NCI-H69 (cell line): ENCODE measurements at places on chromosomes 2 and 18.

- DNase-seq: no peak
Measured at GRCh38 chr2:205527801-205528200, 154.5 kb upstream of the NRP2 start.

GRCh38 chr2:42504364-42505230 is 10.8 kb upstream of the KCNG3 start:
- DNase-seq: no peak

DNA sequence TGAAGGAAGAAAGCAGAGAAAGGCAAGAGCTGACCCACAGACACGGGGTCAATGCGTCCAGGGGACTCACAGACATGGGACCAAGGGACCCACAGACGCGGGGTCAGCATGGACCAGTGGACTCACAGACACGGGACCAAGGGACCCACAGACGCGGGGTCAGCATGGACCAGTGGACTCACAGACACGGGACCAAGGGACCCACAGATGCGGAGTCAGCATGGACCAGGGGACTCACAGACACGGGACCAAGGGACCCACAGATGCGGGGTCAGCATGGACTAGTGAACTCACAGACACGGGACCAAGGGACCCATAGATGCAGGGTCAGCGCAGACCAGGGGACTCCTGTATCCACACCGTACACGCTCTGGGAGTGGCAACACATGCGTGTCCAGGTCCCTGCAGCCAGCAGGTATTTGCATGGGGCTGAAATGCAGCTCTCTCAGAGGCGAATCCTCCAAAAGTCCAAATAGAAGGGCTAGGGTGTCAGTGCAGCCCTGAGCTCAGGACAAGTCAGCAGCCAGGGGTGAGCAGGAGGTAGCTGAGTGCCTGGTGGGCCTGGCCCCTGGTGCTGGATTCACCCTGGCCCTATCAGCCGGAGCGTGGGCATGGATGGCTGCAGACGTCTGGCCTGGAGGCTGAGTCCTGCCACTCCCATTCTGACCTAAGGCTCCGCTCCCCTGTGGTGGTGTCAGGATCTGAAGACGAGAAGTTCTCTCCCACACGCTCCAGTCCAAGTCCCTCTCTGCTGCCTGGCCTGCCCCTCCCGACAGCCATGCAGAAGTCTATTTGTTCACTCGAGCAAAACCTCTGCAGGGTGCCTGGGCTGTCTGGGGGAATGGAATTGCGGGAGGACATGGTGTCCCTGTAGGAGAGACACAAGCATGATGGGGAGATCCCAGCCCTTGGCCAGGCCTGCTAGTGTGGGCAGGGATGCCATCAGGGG is 28.5 kb downstream of the TMEM18 start:
- no peak for DNase-seq

DNA sequence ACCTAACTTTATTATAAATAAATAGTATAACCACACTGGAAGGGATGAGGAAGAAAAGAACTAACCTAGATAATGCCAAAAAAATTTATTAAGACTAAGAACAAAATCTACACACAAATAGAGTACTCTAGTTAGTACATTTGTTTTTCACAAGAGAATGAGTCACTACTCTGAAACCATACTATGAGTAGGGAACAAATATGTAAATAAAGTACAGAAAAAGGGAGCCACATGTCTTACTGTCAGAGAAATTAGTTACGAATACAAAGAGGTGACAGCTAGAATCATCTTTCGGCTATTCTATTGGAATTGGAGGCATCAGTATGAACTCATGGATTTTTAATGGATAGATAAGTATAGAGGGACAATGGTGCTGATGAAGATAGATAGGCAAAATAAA is 150.5 kb downstream of the COPS8 start:
- no peak for DNase-seq

GRCh38 chr2:128520340-128520739 is 201.7 kb upstream of the HS6ST1 start:
- DNase-seq: no peak

DNA sequence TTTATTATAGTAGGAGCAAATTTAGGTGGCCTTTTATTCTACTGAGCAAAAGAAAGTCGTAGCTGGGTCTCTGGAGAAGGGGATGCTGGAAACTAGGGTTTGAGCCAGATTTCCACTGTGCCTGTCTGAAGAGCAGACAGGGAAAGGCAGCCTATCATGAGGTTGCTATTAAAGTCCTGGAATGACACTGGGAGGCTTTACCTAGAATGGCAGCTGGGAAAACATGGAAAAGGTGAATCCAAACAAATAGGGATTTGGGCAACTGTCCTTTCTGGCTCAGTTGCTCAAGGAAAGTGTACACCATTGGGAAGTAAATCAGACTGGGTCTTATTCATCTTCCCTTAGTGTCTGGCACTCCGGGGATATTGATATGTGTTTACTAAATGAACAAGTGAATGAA is 154.6 kb downstream of the MTX2 start:
- no peak for DNase-seq

DNA sequence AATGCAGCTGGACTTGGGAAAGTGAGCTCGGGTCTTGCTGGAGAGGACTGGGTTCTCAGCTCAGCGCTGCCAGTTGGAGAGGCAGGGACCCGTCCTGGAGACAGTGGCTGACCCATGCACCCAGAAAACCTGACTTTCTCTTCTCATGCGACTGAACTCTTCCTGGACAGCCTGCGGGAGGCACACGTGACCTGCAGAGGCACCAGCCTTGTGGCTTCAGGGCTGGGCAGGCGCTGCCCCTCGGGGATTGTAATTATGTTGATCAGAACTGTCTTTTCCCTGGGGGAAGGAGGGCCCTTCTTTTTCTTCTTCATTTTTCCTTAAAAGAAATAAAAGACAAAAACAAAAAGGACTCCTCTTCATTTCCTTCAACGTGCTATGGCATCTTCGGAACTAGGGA is 198.1 kb downstream of the VAPA start:
- no peak for DNase-seq

DNA sequence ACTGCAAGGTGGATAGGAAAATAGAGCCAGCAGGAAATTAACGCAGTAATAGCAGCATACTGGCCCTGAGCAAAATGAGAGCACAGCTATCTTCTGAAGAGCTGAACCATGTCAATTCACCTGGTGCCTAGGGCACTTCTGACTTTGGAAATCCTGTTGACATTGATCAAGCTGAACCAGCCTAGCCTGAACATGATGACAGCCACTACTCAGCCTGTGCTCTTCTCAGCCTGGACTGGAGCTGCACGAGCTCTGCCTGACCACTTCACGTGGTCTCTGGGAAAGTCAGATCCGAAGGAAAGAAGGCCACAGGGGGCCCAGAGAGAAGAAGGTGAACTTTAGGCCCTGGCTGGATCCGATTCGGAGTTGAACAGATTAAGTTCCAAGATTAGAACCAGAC is 421.9 kb downstream of the LPIN1 start:
- DNase-seq: no peak

DNA sequence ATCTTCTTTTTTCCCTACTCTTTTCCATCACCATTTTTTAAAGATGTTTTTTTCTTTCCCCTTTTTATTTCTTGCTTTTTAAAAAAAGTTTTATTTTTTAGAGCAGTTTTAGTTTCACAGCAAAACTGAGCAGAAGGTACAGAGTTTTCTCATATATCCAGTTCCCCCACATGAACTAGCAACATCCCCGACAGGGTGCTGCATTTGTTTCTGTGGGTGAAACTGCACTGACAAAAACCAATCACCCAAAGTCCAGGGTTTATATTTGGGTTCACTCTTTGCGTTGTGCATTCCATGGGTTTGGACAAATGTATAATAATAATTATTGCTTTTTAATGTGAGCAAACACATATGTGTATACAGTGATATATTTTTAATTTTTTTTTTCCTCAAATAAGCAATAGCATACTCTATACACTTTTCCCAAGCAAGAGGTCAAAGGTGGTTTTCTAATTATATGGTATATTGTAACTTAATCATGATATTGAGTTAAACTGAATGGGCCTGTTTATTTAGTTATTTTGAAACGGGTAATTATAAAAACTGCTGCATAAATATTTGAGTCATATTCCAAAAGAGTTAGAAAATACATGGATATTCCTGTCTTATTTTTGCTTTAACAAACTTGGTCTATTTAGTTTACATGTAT is 50.3 kb downstream of the NCK2 start:
- peak; percentile 83 for DNase-seq

- DNase-seq: no peak
Measured at GRCh38 chr2:82342356-82342755, 2037.8 kb upstream of the LRRTM1 start.

DNA sequence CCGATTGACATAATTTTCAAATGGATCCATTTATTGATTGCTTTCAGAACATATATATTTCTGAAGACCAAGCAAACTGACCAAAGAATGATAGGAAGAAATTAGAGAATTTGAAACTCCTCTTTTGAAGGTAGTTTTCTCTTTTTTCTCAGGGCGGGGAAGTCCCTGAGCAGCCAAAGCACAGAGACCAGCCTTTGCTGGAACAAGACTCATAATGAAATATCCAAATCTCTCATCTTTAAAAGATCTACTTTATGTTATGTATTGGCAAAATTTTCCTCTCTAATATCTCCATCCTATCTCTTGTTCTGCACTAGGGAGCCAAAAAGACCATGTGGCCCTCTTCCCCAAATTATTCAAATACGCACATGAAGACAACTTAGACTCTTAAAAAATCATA is 379.0 kb upstream of the TCF4 start:
- no peak for DNase-seq

DNA sequence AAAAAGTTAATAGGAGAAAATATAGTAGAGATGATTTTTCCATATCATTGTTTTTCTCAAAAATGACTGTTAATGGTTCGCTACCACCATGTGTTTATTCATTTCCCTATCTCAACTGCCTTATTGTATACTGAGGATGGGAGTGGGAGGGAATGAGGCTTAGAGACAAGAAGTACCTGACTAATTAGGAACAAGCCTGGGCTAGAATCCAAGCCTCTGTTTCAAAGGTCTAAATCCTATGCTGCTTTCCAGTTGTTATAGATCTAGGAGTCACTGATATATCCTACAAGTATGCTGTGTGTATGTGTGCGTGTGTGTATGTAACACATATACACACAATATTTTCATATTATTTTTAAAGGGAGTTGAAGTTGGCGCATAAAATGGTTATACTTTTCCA is 465.9 kb downstream of the EPHA4 start:
- DNase-seq: peak; percentile 13

DNA sequence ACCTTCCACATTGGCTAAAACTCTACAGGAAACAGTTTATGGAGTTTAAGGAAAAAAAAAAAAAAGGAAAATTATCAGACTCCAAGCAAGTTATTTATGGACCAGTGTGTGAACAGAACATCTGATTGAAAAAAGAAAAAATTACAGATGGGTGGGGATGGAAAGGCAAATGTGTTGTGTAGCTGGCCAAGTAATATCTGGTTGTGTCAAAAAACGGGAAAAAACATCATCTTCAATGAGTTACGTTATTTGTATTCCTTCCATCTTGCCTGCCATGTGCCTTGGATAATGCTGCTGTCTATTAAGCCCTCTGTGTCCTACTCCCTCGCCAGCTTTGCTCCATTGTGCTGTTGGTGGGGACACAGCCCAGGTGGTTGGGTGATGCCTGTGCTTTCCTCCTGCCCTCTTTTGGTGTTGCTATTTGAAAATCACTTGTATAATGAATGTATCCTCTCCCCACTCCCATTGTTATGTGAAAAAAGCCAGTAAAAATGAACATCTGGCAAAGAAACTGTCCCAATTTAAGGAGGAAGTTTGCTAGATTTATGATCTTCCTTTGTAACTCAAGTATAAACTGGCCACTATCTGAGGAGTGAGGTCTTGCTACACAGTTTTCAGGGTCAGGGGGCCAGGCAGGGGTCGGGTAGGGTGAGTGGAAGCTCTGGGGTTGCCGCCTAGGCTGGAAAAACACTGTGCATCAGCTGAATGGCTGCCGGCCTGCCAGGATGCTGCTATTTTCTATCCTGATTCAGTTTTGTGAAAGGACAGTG is 155.9 kb downstream of the FMNL2 start:
- DNase-seq: peak; percentile 28

DNA sequence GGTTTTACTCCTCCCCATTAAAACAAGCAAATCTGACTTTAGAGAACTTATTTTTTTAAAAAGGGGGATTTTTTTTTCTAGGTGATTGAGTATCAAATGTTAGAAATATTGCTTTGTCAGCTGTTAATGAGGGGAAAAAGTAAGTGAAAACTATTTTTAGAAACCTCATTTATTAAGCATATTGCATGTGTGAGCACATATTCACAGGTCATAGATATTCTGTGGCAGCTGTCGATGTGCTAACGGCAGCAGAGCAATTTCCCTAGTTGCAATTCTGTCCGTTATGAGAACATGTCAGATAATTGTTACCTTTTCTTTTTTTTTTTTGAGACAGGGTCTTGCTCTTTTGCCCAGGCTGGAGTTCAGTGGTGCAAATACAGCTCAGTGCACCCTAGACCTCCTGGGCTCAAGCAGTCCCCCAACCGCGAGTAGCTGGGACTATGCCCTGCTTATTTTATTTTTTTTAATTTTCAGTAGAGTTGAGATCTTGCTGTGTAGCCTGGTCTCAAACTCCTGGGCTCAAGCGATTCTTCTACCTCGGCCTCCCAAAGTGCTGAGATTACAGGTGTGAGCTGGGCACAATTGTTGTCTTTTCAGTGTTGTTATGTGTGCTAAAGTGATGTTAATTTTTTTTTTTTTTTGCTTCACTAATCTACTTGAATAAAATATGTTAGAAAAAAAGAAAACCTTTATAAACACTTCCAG is 69.8 kb downstream of the MTA3 start:
- no peak for DNase-seq

DNA sequence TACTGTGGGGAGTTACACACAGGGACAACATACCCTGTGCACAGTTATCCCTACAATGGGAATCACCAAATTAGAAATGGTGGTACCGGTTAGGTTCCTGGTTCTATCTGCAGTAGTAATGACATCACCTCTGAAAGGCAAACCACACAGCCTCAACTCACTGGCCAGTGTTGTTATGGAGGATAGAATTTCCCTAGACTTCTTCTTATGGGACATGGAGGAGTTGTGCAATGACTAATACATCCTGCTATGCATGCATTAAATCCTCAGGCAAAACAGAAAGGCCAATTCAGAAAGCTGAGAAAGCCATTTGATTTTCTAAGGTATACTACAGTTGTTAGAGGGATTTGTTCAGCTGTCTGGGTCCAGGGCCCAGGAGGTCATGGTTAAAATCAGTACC is 439.3 kb downstream of the TMX3 start:
- DNase-seq: no peak

- DNase-seq: peak; percentile 87
Measured at GRCh38 chr2:70132244-70133126, 45.2 kb downstream of the PCBP1 start.

- no peak for DNase-seq
Measured at GRCh38 chr2:216987252-216987821, 127.5 kb upstream of the TNP1 start.

DNA sequence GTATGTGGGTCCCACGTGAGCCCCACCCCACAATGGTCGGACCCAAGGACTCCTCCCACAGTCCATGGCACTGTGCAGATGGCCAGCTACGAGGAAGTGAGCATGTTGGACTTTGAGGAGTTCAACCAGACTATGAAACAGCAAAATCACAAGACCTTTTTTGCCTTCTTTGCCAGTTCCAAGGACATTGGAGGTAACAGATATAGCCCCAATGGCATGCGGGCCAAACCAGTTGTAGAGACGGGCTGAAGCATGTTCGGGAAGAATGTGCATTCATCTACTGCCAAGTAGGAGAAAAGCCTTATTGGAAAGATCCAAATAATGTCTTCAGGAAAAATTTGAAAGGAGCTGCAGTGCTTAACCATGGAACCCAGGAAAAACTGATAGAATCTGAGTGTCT is 12.6 kb downstream of the DNER start:
- DNase-seq: no peak
